A673 (cell line): ENCODE measurements at places on chromosomes 1 and 21.

DNA sequence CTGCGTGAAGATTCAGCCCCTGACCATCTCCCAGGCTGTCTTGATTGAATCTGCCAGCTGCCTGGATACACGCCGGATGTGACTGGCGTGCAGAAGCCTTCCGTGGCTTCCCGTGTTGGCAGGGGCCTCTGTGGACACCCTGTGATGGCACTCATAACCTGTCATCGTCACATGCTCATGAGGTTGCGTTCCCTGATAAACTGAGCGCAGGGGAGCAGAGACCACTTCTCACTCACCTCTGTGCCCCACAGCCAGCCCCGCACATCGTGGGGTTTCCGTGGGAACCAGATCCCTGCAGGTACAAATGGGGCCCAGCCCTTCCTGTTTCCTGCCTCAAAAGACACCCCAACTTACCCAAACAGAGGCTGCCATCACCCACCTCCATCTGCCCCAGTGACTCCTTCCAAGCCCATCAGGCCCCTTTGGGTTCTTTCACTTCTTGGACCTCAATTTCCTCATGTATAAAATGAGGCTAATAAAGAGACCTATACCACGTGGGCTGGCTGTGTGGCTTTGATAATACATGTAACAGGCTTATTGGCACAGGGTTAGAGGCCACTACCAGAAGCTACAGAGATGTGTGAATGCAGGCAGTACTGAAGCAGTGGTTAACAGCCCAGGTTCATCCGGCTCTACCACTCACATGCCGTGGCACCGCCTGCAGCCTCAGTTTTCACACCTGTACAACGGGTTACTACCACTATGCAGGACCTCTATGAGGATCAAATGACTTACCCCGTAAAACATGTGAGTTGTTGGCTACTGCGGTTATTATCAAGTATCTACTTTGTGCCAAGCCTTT, 23.6 kb downstream of the HTR6 start:
- no peak for DNase-seq

GRCh38 chr1:152442765-152443164, 28.7 kb upstream of the CRNN start:
- DNase-seq, result peak; percentile 20

GRCh38 chr1:245748240-245748639, 593.5 kb downstream of the KIF26B start:
- DNase-seq, result no peak

DNA sequence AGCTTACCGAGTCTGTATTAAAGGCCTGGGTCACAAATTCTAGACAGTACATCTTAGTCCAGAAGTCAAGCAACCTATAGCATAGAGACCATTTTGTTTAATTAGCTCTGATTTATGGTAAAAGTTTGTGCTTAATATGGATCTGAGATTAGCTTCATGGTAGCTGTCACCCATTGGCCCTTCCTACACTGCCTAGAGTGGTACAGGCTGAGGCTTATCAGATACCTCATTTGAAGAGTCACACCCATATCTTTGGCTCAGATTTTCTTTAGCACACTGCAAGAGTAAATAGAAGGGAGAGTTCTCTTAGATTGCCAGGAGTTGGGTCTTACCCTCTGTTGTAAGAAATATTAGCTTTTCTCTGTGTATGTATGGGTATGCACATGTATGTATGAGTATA, 3.6 kb downstream of the AK4 start:
- DNase-seq, result no peak

DNA sequence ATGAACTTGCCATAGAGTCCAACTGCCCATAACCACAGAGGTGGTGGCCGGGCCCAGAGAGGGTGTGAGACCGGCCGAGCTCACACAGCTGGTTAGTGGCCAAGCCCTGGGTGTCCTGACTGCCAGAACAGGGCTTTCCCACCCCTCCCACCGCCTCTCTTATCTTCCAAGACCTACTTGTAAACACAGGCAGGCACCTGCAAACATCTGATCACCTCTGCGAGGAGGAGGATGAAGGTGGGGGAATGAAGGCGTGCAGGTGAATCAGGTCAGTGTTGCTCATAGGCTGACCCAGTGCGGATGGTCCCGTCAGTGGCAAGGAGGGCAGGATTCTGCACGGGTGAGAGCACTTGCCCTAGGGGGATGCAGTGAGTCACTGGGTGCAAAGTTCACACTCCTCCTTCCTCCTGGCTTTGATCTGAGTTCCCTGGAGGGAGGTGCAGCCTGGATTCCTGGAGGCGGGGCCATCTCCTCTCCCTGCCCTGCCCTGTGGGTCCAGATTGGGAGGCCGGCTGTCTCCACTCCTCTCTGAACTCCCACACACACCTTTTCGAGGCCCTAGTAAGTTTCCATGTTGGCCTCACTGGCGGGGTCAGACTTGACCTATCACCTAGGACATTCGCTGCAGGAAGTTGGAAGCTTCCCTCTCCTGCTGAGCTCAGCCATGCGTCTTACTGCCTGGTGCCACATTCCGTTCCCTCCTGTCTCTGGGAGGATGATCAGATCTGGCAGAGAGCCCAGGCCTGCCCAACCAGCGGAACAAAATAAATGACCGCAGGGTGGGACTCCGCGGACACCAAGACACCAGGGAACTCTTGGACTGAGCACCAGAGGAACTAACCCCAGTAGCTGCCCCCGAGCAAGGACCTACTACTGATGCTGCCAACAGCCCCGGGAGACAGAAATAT, 7.3 kb downstream of the UQCRHL start:
- no peak for DNase-seq

- DNase-seq, result peak; percentile 58
Observed at GRCh38 chr21:37675202-37675801, 241.0 kb downstream of the KCNJ6 start.

- DNase-seq, result no peak
Observed at GRCh38 chr1:160996178-160996577, 24.8 kb downstream of the F11R start.

- peak; percentile 31 for DNase-seq
Observed at GRCh38 chr1:155166471-155167165, 6.5 kb downstream of the KRTCAP2 start.
